Activated CD4-positive, CD25-positive, alpha-beta regulatory T cell (primary cell): ENCODE measurements at places on chromosomes 12 and 14.
A peak's percentile ranks its signal among the peaks of the same experiment; 100 is the strongest.

DNA sequence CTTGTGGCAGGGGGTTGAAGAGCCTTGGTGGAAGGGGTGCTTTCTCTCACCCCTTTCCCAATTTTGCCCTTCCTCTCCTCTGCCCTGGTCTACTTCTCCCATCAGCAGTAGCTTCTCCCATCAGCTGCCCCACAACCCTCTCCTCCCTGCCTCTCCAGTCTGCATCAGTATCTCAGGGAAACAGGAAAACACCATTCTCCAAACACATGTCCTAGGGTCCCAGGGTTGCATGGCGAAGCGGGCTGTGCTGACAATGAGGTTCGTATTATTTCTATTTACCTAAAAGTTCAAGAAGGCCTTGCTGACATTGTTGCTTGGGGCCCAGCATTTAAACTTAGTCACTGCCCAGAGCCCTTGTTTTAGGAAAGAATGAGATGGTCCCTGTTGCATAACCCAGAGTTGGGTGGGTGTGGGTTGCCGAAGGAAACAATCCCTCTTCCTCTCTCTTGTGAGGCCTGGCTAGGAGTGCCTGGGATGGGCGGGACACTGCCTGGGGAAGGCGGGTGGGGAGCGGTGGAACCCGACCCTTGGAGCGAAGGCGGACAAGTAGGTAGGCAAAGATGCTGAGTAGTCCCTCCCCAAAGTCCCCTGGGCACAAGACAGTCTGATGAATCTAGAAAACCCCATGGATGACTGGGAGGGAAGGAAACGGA, 1.3 kb upstream of the IGFBP6 start:
- no peak for DNase-seq

- no peak for DNase-seq
These were observed 365.1 kb upstream of the SFSWAP start for GRCh38 chr12:131345521-131346436.

GRCh38 chr14:35533357-35534207, at the start of gene INSM2:
Gene INSM2, plus strand, starts transcription at chr14:35534164. Its CDS starts 89 bp downstream, at chr14:35534253.
- DNase-seq = no peak

DNA sequence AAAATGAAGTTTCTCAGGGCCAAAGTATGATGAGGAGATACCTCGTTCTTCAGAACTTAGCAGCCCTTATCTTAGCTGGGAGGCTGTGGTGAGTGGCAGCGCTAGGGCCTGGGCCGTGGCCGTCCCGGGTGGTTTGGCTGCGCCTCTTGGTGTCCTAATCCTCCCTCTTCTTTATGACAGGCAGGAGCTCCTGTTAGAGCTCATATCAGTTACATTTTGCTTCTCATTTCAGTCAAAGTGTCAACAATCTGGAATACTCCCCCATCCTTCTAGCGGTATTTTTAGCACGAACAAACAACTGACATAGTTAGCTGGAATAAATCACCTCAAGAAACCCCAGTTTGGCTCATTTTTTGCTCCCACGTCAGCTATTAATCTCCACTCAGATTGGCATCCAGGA, 188.8 kb downstream of the TTC7B start:
- DNase-seq = no peak

DNA sequence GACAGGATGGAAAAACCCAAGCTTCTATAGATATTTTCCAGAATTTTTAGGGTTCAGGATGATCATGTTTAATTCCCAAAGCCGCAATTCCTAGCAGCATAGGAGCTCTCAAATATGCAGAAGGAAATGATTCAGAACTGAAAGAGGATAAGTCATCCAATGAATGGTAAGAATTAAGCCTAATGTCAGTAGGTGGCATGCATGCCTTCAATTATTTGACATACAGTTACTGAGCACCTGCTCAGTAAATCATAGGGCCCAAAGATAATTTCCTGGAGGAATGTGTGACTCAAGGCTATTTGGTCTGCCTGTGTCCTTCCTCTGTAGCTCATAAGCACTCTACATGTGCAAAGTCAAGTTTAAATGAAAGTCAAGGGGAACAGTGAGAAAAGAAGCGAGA, 116.8 kb upstream of the SLC38A4 start:
- DNase-seq = no peak

DNA sequence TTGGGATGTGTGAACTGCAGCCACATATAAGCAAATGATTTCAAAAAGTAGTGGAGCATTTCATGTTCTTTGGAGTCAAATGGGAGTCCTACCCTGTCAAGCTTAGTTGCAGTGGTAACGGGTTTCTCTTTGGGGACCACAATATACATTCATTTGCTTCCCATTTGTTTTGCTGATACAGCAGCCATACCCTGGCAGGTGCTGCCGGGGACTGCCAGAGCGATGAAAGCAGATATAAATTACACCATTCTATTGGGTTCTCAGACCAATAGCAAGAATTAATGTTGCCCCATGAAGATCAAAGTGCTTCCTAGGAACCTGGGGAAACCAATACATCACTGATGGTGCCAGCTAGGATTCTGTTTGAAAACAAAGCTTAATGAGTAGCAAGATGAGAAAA, 1621.5 kb upstream of the FLRT2 start:
- DNase-seq = no peak

DNA sequence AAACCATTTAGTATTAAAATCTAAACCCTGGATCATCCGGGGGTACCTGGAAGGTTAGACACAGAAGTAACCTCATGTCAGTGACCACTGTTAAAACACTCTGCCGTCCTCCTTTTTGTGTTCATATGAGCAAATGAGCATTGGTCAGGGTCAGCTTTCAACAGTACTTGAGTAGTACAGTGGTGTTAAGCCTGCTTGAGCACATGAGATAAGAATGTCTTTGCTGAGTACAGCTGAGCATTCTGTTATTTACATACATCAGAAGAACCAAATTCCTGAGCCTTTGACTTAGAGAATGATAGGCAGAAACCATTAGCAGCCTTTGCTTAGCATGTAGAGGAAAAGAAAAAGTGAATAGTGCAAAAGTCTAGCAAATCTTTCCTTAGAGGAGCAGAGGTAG, 38.6 kb upstream of the LRTM2 start:
- no peak for DNase-seq

GRCh38 chr12:78101113-78101876, 270.6 kb downstream of the NAV3 start:
- DNase-seq = no peak

DNA sequence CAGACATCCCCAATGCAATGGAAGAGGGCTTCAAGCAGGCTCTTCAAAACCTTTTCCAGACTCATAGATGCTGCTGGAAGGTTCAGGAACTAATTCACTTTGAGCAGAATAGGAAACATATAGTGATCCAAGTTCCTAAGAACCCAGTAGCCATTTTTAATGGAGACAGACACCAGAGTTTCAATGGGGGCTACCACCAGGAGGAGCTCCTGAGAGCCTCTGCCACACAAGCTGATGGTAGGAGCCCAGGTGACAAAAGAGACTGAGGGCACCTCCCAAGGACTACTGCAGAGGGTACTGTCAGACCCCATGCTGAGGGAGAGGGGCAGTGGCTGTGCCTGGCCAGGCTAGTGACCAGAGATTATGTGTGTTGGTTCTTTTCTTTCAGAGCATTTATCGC, 45.9 kb downstream of the IFNG start:
- no peak for DNase-seq

- no peak for DNase-seq
These were observed 142.9 kb upstream of the KITLG start for GRCh38 chr12:88723219-88723618.

DNA sequence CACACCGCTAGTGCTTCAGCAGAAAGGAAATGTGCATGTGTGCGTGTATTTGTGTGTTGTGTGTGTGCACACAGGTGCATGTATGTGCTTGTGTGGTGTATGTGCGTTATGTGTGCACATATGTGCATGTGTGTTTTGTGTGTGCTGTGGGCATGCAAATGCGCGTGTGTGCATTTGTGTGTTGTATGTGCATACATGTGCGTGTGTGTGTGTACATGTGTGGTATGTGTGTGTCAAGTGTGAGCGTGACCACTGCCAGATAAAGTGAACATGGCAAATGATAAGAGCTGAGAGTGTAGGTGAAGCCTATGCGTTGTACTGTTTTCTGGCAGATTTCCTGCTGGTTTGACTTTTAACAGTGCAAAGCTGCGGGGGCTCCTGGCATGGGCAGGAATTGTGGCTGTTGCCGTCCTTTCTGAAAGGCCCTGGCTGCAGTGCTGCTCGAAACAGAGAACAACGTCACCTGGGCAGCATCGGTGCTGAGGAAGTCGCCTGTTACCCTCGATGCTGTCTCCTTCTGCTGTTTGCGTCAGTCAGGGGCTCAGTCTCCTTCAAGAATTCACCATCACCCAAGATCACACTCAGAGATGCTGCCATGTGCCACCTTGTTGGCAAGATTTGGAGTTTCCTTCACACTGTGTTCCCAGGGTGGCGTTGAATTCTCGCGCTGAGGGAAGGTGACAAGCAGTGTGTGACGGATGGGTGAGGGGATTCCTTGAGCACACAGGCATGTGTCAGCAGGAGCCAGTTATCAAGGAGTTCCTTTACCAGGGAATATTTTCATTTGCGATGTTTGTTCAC, 56.1 kb downstream of the ADGRD1 start:
- no peak for DNase-seq

- DNase-seq = no peak
These were observed 1024.9 kb downstream of the TMEM121 start for GRCh38 chr14:106551265-106551664.

DNA sequence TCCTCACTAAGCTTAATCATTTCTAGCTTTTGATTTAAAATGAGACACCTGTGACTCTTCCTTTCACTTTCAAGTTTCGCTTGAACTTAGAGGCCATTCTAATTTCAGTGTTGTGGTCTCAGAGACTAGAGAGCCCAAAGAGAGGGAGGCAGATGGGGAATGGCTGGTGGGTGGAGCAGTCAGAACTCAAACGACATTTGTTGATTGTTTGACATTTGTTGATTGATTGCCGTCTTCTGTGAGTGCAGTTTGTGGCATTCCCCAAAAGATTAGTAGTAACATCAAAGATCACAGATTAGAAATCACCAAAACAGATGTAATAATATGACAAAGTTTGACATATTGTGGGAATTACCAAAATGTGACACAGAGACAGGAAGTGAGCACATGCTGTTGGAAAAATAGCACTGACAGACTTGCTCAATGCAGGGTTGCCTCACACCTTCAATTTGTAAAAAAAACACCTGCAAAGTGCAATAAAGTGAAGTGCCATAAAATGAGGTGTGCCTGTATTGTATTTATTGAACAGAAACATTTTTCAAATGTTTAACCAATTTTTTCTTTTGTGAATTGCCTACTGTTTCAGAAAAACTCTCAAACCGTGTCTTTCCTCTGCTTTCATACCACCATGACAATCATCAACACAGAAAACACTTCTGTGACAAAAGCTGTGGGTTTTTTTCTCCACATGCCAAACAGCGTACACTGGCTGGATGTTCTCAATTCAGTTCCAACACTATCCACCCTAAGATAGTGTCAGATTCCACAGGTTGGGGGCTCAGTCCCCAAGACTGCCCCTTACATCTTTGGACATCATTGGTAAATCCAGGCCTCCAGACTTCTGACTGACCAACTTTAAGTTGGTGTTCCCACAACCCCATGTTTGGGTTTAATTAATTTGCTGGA, 376.3 kb upstream of the RGS6 start:
- DNase-seq = peak; percentile 25

DNA sequence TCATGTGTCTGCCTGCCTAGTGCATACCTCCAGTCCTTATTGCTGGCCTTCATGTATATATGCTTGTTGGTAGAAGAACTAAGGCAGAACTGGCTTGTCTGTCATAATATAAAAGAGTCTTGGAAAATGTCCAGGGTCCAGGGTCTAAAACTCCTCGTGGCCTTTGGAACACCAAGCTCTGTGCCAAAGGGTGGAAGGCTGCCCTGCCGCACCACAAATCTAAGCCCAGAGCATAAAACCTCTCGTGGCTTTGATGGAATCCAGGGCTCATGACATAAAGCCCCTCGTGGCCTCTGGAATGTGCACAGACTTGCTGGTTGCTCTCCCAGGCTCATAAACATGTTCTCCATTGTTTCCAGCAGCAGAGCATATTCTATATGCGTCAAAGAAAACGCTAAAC, 107.9 kb downstream of the BBS10 start:
- no peak for DNase-seq

DNA sequence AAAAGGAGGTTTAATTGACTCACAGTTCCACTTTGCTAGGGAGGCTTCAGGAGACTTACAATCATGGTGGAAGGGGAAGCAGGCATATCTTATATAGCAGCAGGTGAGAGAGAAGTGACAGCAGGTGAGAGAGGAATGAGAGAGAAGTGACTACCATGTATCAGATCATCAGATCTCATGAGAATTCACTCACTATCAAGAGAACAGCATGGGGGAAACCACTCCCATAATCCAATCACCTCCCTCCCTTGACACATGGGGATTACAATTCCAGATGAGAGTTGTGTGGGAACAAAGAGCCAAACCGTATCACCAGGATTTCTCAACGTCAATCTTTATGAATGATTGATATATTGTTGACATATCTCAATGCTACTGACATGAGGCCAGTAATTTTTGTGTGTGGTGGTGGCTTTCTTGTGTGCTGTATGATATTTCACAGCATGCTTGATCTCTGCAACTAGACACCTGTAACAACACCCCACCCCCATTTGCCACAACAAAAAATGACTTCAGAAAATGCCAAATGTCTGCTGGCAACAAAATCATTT, 1470.9 kb upstream of the SEL1L start:
- DNase-seq = no peak

DNA sequence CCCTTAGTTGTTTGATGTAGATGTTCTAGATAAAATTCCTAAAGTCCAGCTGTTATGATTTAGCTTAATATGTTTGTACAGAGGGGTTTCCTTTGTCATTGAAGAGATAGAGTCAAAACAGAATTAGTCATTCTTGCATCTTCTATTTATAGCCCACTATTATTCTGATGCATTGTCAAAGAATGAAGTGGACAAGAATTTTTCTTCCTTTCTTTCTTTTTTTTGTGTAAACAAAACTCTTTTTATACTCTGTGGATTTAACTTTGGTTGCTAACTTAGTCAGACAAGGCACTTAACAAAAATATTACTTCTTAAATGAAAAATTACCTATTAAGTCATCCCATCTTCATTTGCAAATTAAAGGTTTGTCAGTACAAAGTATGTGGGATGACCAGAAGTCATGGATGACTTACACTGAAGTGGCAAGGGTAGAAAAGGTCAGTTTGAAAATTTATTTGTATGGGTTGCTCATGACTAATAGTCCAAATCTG, 215.6 kb upstream of the DDHD1 start:
- DNase-seq = no peak

- no peak for DNase-seq
These were observed 1272.6 kb downstream of the AACS start for GRCh38 chr12:126337556-126338441.

GRCh38 chr12:76183459-76184186, 99.1 kb upstream of the NAP1L1 start:
- DNase-seq = no peak

GRCh38 chr12:106870116-106870515, 85.6 kb upstream of the TMEM263 start:
- DNase-seq = no peak

DNA sequence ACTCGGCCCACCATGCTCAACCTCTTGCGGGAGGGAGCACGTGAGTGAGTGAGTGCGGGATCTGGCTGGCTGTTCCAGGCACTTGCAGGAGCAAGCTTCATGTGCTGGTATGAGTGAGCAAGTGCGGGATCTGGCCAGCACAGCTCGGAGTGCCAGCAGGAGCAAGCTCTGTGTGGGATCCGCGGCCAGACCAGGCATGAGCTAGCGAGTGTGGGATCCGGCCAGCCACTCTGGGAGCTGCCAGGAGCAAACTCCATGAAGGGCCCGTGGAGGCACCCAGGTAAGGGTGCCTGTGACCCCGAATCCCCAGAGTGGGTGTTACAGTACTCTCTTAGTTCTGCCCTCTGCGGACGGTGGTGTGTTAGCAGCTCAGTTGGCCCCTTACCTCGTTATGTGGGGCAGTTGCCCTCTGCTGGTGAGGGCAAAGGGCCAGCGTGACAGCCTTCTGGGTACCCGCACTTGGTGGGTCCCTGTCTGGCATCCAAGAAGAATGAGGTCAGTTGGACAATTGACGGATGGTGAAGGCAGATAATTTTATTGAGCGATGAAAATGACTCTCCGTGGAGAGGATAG, 38.3 kb downstream of the RAD51B start:
- DNase-seq = no peak
